ENCODE measurements at places on chromosomes 7 and 10.

- DNase-seq: no peak
These were observed 140.0 kb downstream of the LHPP start for GRCh38 chr10:124601431-124602120.

DNA sequence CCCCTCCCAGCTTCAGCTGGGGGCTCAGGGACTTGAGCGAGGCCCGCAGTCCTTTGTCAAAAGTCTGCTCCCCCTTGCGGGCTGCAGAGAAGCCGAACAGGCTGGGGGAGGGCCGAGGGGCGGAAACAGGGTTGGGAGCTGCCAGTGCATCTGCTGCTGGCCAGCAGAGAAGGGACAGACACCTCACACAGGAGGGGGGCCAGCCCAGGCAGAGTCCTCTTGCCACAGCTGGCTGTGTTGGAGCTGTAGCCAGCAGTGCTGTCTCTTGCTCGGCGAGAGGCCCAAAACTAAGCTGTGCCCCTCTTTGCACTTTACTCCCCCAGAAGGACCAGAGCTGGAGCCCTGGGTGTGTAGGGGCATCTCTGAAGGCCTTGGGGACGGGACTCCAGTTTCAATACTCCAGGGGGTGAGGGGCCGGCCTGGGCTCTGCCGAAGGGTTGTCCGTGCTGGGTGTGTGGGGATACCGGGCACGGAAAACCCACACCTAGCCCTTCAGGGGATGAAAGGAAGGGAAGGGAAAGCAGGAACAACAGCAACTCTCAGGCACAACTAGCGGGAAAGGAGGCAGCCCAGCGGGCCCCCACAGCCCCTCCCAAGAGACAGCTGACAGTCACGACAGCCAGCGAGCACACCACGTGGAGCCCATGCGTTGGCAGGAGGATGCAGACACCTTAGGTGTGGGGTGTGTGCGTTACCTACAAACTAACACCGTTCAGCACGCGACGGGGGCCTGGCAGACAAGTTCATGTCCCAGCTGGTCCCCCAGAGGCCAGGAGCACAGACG is 17.8 kb downstream of the YKT6 start:
- no peak for DNase-seq

GRCh38 chr7:69959789-69960499 is 361.7 kb downstream of the AUTS2 start:
- no peak for DNase-seq

- no peak for DNase-seq
These were observed 234.5 kb upstream of the MEOX2 start for GRCh38 chr7:15920953-15921352.
